ENCODE measurements at places on chromosomes 13 and 19.

DNA sequence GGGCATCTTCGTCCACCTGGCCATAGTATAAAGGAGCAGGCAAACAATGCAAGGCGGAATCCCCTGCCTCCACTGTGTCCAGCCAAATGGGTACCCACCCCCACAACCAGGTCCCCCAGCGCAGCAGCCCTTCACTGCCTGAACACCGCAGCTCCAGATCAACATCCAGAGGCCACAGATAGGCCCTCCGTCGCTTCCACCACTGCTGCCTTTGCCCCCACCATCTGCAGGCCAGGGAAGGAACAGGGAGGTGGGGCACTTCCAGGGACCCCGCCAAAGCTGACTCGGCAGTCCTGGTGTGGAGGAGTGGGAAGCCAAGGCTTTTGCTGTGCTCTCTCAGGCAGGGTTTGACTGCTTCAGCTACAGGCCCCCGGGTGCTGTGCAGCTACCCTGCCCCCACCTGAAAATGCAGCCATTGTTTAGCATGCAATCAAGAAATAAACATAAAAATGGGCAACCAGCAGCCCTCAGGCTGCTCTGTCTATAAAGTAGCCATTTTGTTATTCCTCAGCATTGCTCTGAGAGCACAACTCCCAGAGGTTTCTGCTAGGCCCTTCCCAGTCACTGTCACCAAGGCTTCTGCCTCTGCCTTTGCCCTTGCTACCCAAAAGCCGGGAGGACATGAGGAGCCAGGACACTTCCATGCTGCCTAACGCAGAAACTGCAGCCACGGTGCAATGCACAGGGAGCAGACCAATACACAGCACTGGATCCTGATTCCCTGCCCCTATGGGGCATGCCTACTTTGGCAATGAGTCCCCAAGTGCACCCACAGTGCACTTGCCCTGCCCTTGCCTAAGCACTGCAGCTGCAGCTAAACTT, 733.2 kb upstream of the KLHL1 start:
- no peak for DNase-seq

GRCh38 chr13:50188696-50189095, 173.5 kb downstream of the KCNRG start:
- no peak for DNase-seq

GRCh38 chr13:110463871-110464510, 97.5 kb downstream of the RAB20 start:
- DNase-seq = peak; percentile 20

- DNase-seq = no peak
These were observed 343.1 kb downstream of the MZT1 start for GRCh38 chr13:72384186-72384823.

- DNase-seq = no peak
These were observed at the start of gene ADPRHL1 for GRCh38 chr13:113452942-113453901. Gene ADPRHL1 (minus strand): TSS chr13:113453488. CDS start chr13:113453437, 51 bp downstream.

GRCh38 chr13:47215736-47216135, 318.9 kb upstream of the HTR2A start:
- DNase-seq = no peak

GRCh38 chr13:100234524-100235136, 145.7 kb downstream of the PCCA start:
- no peak for DNase-seq

DNA sequence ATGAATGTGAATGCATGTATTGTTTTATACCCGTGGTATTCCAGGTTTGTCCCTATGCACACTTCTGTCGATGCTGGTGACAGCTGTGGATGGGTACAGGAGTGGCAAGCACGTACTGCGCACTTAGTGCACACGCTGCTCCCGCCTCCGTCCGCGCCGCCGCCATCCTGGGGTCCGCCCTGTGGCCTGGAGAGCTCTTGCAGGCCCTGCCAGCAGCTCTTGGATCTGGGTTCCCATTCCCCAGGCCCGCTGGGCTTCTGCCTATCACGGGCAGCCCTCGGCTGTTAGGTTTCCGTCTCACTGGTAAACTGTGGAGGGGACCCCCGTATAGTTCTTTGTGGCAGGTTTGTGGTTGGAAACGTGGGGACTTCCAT, 4.0 kb downstream of the GNA11 start:
- DNase-seq = no peak

GRCh38 chr13:107461751-107462150, 753.6 kb downstream of the LIG4 start:
- no peak for DNase-seq

DNA sequence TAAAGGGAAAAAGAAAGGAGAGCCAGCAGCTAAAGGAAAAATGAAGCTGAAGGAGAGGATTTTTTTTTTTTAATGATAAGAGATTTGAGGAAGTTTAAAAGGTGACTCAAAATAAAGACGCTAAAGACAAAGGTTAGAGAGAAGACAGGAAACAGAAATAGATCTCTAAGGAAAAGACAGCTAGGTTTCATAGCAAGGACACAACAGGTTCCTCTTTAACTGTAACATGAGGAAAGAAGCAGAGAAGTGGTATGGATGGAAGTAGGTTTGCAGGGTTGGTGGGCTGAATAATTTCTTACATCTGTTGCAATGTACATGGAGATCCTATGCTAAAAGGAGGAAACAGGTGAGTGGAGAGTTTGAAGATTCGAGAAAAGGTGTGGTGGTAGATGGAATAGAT, 107.5 kb downstream of the MYCBP2 start:
- DNase-seq = no peak

- peak; percentile 59 for DNase-seq
These were observed 53.4 kb downstream of the PDS5B start for GRCh38 chr13:32639502-32640105.

GRCh38 chr13:65508745-65509144, 1721.4 kb downstream of the PCDH9 start:
- DNase-seq = no peak

GRCh38 chr19:6828698-6829633, 56.5 kb downstream of the VAV1 start:
- DNase-seq = peak; percentile 28

- peak; percentile 48 for DNase-seq
These were observed at the start of gene CAMSAP3 for GRCh38 chr19:7595466-7596133. Gene CAMSAP3 (plus strand): TSS chr19:7595863. CDS start chr19:7596003, 140 bp downstream.

- DNase-seq = no peak
These were observed 11.9 kb upstream of the ITM2B start for GRCh38 chr13:48220981-48221685.

GRCh38 chr13:32838945-32839344, 177.3 kb upstream of the KL start:
- peak; percentile 11 for DNase-seq

DNA sequence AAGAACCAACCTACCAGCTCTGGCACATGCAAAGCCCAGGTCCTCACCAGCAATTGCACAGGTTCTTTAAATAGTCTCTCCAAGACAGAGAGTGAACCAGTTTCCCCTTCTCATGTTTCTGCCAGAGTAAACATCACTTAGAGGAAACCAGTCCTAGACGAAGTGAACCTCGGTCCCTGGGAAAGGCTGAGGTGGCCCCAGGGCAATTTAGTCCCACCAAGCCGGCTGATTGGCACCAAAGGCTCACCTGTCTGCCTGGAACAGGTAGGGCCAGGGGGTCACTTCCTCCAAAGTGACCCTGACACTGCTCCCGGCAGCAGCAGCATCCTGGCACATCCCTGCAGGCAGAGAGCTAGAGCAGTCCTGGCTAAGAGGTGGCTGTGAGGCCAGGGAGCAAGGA, 122.9 kb upstream of the ZNF507 start:
- DNase-seq = no peak

- DNase-seq = no peak
These were observed 3.8 kb downstream of the F7 start for GRCh38 chr13:113109151-113110047.

- no peak for DNase-seq
These were observed 10.1 kb upstream of the LRCH1 start for GRCh38 chr13:46542833-46543232.

GRCh38 chr13:32173881-32174280, 141.3 kb downstream of the ZAR1L start:
- no peak for DNase-seq

DNA sequence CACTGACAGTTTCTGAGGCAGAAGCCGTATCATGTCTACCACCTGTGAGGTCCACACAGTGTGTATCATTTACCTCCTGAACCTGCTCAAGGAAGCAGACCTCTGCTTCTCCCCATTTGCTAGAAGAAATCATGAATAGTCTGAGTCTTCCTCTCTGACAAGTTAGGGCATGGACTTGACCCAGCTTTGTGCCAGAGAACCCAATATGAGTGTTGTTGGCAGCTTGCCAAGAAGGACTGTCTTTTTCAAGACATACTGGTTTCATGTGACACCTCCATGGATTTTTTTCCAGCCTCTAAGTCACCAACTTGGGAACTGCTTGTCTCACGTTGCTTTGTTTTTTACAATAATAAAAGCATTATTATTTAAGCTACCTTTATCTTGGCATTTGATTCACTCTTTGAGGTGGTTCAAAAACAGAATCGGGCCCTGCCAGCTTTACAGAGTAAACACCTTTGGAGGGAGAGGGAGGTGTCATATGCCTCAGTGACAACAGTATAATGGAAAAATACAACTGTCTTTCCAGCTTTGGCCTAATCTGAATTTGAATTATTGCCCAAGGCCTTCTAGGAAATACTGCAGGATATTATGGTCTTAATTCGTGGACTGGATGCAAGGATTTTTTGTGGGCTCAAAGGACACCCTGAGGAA, 9.6 kb downstream of the ZNF211 start:
- DNase-seq = no peak

GRCh38 chr19:40555978-40556689, 20.5 kb upstream of the SHKBP1 start:
- no peak for DNase-seq

DNA sequence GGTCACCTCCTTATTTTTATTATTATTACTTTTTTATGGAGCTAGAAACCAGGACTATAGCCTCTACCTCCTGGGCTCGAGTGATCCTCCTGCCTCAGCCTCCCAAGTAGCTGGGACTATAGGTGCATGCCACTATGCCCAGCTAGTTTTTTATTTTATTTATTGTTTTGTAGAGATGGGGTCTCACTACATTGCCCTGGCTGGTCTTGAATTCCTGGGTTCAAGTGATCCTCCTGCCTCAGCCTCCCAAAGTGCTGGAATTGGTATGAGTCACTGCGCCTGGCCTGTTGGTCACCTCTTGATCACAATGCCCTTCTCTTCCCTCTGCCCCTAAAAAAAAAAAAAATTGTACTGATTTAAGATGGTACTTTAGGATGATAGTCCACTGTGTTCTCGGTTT, 20.4 kb downstream of the MRPS12 start:
- no peak for DNase-seq

GRCh38 chr13:95620030-95620824, 24.3 kb downstream of the DZIP1 start:
- no peak for DNase-seq

DNA sequence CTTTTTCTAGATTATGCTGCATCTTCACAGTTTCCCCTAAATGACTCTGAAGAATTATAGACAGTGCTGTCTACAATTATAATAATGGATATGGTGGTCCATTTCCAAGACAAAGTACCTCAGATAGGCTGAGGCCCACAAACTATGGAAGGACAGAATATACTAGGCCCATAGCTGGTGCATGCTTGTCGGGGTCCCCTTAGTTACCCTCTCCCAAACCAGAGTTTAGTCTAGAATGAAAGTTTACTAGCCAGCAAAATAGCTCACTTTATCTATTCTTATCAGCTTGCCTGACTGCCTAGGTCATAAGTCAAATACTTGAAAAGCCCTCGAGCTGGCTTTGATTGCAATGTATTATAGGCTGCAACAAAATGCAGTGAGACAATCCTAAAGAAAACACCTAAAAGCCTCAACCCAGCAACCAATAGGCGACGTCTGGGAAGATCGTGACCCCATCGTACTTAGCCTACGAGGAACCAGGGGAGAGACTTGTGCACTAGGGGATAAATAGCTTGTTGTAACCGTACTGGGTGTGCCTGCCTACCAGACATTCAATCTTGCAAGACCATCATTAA, 785 bp upstream of the IGFL2 start:
- no peak for DNase-seq

- no peak for DNase-seq
These were observed 7.7 kb upstream of the MISP start for GRCh38 chr19:743168-743687.

- peak; percentile 68 for DNase-seq
These were observed 25.7 kb downstream of the SLC8A2 start for GRCh38 chr19:47445937-47446402.

DNA sequence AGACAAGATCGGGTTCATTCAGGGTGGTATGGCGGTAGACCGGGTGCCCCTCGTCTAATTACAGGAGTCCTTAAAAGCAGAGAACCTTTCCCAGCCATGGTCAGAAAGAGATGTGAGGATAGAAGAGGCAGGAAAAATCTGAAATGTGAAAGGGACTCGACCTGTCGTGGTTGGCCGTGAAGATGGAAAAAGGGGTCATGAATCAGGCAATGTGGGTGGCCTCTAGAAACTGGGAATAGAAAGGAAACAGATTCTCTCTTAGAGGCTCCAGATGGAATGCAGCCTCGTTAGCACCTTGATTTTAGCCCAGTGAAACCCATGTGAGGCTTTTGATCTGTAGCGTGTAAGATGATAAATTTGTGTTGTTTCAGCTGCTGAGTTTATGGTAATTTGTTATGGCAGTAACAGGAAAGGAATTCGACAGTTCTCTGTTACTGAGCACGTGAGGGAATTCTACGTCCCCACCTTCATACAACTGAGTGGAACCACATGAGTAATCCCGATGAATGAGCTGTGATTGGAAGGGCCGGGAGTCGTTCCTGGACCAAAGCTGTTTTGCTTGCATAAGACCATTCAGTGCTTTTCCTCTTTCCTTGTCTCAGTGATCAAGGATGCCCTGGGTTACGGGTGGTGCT, 11.0 kb upstream of the CA11 start:
- no peak for DNase-seq

Measured in CD4-positive, alpha-beta T cell treated with Interferon alpha-2 for 1 hour (primary cell).